ENCODE measurements at places on chromosomes 11 and 22. TPM values are rescaled to one million over a fixed set of nuclear protein-coding genes. Genes with fewer than 3 reads are reported as not detected.

The RIC3 gene
- 2.3 TPM for total RNA-seq

The C1QTNF5 gene
- 52.9 TPM for total RNA-seq

The PANX3 gene
- not detected for total RNA-seq

The KCNC1 gene
- not detected for total RNA-seq

The POLA2 gene
- total RNA-seq: 5.9 TPM

- DNase-seq: peak; percentile 92
Observed at GRCh38 chr22:28442264-28442710, 237.4 kb downstream of the TTC28 start.

DNA sequence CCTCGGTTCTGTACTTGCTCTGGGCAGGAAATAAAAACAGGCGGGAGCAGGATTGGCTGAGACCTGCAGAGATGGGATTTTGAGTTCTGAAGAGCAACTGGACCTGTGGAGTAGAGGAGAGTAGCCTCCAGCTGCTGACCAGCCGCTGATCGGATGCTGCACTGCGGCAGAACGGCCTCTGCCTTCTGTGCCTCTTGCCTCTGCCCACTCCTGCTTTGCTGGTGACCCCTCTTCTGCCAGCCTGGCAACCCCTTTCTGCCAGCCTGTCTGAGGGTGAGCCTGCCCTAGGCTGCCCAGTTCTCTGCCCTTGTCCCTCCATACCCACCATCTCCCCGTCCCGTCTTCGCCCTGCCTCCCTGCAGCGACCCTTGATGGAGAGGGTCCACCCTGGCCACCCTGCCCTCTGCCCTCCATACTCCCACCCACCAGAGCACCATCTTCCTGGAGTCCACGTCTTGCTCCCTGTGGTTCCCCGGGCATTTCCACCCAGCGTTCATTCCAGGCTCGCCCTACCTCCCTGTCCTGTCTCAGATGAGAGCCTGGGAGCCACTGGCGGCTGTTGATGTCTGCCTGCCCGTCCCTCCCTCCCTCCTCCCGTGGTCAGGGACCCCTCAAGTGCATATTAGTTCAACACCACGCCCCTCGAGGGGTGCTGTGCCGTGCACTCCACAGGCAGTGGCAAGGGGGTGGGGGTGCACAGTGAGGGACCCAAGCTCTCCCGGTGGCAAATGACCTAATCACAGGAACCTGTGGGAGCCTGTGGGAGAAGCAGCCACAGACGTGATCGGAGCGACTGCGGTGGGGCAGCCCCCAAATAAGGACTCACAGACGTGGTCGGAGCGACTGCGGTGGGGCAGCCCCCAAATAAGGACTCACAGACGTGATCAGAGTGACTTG lies 863.3 kb downstream of the TBC1D22A start:
- peak; percentile 78 for DNase-seq

DNA sequence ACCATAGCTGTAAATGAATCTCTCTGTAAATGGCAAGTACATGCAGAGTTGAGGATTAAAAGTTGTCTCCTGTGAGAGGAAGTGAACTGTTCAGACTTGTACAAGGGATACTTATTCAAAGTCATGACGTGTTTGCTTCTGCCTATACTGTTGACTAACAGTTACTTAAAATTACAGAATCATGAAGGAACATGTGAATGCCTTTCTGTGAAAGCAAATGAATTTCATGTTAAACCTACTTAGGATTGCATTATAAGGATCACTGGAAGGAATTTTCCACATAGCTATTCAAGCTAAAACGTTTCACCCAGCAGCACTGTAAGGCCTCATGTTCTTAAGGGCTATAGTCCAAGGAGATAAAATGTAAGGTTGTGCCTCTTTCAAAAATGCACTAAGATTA lies 93.4 kb upstream of the BIRC3 start:
- no peak for DNase-seq

DNA sequence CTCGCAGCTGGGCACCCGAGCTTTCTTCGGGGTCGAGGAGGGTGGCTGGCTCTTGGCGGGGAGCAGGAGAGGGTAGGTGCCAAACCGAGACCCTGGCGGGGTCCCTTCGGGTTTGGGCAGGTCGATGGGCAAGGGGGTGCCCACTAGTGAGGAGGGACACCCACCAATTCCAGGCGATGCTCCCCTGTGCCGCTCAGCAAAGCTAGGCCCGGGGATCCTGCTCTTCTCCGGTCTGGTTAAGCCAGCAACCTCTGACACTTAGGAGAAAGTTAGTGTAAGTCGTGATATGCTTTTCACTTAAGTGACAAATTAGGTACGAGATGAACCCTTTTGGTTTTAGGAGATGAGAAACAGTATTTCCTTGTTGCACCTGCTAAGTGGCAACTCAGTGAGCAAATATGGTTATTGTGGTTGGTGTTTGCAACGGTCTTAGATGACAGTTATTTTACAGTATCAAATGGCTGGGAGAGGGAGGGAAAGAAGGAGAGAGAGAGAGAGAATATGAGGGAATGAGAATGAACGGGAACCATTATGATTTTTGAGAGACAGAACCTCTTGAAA lies 565 bp downstream of the NUCB2 start:
- peak; percentile 86 for DNase-seq

- DNase-seq: no peak
Observed at GRCh38 chr11:44159848-44160721, 64.6 kb downstream of the EXT2 start.

DNA sequence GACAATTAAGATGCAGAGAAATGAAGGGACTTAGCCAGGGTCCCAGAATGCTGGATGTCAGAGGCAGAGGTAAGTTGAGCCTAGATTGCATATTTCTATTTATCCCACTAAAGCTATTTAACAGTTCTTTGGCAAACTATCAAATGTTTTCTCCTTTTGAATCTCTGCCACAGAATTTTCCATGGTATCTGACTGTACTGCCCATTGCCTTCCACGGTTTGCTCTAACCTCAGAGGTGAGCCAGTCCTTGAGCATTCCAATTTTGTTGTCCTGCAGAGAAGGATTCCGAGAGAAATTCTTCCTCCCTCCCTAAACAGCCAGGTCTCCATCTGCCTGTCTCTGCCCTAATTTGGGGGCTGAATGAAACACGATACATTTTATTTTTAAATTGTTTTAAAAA lies 368.3 kb upstream of the SYN3 start:
- DNase-seq: no peak

DNA sequence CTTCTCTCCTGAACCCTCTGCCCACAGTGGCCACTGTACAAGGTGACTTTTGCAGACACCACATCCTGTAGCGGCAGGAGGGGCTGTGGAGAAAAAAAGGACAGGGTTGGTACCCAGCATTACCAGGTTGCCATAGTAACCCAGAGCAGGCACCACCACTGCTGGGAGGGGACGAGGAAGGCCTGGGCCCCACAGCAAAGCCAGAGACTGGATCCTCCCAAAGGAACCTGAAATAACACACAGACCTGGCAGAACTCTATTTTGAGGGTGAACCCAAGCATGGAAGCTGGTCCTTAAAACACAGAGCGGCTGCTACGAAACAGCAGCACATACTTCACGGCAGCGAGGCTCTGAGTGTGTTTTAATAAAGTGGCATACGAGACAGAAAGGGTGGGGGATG lies 380.6 kb downstream of the CTTN start:
- no peak for DNase-seq

DNA sequence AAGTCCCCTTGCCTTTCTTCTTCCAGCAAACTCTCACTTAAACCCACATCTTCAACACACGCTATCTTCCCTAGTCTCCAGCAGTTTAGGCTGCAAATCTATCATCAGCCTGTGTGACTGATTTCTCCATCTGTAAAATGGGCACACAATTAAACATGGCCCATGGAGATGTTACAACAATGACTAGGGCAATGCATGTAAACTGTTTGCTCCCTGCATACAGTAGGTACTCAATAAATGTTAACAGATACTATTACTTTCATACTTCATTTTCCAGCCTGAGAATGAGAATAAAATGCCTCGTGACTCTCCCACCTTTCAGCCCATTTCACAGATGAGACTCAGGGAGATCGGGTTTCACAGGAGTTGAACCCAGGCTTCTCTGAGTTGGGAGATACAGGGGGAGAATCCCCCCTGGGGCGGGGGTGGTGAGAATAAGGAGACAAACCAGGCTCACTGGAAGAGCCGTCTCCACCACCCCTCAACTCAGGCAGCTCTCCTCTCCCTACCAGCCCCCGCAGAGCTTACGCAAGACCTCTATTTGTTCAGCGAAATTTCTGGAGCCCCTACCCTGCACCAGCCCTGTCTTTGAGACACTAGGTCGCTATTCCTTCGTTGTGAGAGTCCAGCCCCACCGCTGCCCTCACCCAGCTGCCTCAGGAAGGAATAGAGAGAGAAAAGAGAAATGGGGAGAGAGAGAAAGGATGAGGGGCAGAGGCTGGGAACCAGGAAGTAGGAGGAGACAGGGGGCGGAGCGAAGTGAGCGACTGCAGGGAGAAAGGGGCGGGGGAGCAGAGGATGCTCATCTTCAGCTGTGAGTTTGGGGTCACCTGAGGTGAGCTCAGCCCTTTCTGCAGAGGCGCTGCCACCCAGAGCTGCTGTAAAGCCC lies 42.1 kb upstream of the KLHL35 start:
- no peak for DNase-seq

- no peak for DNase-seq
Observed at GRCh38 chr11:124115782-124116616, 749 bp downstream of the VWA5A start.

DNA sequence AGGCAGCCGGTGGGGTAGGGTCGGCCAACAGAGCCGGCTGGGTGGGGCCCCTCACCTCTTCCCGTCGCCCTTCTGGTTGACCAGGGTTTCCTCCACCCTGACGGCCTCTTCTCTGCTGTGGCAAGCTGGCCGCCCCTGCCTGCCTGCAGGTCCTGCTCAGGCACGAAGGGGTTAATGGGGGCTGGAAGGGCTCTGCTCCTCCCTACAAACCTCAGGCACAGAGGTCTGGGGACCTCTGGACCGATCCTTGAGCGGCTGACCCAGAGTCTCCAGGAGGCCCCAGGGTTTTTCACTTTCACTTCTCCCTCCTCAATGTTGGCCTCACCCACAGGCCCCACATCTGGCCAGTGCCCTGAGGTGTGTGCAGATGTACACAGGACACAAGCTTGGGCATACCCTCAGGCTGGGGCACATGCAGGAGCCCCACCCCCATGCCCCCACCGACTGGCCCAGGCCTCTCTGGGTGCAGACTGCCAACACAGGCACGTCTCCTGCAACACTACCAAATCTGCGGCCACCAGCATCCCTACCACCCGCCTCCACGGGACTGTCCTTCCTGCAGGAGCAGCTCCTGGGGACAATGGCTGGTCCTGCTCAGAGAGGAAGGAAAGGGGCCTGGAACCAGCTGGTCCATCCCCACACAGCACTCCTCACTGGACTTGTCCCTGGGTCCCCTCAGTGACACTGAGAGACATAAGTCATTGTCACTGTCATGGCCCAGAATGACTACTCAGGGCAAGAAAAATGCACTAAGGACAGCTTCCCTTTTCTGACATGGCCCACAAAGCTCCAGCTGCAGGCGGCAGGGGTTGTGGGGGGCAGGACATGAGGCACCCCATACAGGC lies 3.2 kb upstream of the TBX1 start:
- no peak for DNase-seq

DNA sequence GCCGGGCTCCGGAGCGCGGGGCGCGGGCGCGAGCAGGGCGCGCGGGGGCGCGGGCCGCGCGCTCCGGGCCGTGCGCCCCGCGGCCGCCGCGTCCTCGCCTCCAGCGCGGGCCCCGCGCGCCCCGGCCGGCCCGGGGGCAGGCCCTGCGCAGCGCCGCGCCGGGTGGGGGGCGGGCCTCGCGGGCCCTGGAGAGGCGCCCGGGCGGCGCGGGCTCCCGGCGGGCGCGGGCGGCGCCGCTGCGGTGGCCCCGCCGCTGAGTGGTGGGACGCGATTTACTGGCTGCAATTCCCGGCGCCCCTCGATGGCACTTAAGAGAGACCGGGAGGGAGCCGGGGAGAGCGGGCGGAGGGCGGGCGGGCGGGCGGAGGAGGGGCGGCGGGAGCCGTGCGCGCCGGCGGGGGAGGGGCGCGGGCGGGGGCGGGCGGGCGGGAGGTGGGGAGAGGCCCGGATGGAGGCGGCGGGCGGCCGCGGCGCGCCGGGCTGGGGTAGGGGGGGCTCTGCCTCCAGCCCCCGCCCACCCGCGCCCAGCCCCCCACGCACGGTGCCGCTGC lies 73.2 kb upstream of the TCF20 start:
- DNase-seq: no peak

DNA sequence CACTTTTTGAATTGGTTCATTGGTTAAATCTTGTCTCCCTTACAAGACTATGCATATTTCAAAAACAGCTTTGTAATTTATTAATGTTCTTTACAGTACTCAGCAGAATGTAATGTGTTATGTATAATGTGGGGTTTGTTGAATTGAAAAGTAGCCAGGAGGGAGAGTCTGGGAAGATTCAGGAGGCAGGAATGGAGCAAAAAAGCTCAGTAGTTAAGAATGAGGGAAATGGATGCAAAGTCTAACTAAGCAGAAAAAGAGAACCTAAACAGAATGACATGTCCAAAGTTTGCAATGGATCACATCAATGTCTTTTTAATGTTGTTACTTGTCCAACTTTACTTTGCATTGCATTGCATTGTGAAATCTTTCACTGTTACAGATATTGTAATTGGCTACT lies 86.5 kb upstream of the CARD18 start:
- DNase-seq: no peak

DNA sequence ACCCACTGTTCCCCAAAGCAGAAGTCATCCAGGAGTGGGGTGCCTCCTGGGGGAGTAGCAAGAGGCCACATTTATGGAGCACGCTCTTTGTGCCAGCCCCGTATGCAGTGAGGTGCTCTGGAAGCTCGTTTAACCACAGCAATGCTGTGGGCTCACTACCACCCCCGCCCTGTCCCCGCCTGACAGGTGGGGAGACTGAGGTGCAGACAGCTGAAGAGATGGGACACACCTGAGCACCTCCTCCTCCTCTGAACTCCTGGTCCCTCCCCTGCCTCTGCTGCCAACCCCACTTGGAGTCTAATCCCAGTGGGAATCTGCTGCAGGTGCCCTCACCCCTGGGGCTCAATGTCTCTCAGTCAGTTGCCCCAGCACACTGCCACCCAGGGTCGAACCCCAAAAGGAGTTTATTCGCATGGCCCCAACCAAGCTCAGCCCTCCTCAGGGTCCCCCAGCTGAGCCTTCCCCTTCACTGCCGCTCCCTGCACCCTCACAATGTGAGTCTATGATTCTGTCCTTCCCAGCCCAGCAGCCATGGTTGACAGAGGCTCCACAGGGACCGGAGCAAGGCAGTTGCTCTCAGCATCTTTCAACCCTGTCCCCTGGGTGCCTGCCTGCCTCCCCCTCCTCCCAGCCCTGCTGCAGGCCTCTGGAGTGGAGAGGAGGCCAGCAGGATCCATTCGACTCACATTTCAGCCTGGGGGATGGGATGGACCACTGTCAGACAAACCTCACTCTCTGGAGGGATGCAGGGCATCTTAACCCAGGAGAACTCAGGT lies 13.3 kb upstream of the BCR start:
- no peak for DNase-seq

- DNase-seq: no peak
Observed at GRCh38 chr11:2385156-2386151, 8.3 kb downstream of the CD81 start.

DNA sequence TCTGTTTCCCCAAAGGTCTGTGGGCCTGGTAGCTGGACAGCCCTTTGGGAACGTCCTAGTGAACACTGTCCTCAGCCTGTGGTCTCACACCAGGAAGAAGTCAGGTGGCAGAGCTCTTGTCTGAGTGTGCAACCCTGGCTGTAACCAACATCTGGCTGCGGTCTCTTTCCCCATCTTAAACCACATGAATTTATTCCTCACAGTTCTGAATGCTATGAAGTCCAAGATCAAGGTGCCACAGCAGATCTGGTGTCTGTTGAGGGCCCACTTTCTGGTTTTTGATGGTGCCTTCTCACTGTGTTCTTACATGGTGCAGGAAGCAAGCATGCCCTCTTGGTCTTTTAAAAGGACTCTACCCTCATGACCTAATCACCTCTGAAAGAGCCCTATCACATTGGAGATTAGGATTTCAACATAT lies 2.7 kb downstream of the UPB1 start:
- DNase-seq: no peak

Data from mesenteric fat pad (tissue), 1 donor.